CD4-positive, alpha-beta T cell treated with Interleukin-6 at 100 ng/mL for 8 hours (primary cell): ENCODE measurements at places on chromosomes 3 and 15.
A peak's percentile ranks its signal among the peaks of the same experiment; 100 is the strongest.

GRCh38 chr3:16309558-16309957 is 44.5 kb downstream of the OXNAD1 start:
- DNase-seq, result peak; percentile 83

DNA sequence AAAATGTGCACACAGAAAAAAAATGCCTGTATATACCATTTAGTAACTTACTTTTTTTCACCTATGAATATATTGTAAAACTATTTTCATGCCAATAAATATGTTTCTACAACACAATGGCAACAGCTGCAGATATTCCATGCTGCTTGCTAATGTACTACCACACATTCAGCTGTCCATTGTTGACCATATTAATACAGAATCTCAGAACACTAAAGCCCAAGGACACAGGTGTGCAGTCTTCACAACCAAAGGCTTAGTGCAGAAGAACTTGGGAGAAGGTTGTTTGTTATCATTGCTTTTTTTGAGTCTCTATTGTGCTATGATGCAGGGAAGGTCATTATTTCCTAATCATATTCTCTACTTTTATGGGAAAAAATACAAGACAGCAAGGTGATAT is 79.6 kb downstream of the DIPK2A start:
- DNase-seq, result no peak

DNA sequence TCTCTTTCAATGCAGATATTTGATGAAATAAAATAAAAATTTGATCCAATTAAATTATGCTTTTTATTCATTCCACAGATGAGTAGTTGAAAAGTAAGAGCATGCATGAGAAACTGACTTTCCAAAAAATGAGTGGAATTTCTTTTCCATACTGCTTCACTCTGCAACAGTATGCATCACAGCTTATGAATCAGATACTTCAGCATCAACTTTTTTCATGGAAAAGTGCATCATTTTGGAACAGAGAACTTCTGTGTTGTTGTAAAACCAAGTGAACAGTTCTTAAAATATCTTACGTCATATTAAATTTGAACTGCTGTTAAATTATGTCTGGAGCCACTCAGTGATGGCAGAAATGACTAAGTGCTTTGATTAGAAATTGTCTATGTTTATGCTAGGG is 16.7 kb upstream of the SLC7A14 start:
- DNase-seq, result no peak

GRCh38 chr3:29854821-29855220 is 574.0 kb downstream of the RBMS3 start:
- no peak for DNase-seq

- DNase-seq, result no peak
Measured at GRCh38 chr3:45553469-45553974, 41.0 kb upstream of the LIMD1 start.

GRCh38 chr3:159884661-159885402 is 103.8 kb upstream of the IL12A start:
- DNase-seq, result no peak

- DNase-seq, result no peak
Measured at GRCh38 chr3:86969500-86970189, 21.3 kb downstream of the VGLL3 start.

DNA sequence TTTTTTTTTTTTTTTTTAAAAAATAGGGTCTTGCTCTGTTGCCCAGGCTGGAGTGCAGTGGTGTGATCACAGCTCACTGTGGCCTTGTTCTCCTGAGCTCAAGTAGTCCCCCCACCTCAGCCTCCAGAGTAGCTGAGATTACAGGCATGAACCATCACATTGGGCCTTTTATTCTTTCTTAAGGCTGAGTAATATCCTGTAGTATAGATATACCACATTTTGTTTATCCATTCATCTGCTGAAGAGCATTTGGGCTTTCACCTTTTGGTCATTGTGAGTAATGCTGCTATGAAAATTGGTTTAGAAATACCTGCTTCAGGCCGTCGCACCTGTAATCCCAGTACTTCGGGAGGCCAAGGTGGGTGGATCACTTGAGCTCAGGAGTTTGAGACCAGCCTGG is 42.6 kb downstream of the PAQR5 start:
- no peak for DNase-seq

GRCh38 chr3:64802460-64802859 is 114.7 kb upstream of the ADAMTS9 start:
- DNase-seq, result no peak

GRCh38 chr3:123025642-123026521 is 1.7 kb downstream of the SEMA5B start:
- no peak for DNase-seq

GRCh38 chr15:64895285-64896065 is 16.2 kb upstream of the ANKDD1A start:
- DNase-seq, result peak; percentile 67

GRCh38 chr15:40744815-40745152 is 10.3 kb downstream of the RMDN3 start:
- no peak for DNase-seq

DNA sequence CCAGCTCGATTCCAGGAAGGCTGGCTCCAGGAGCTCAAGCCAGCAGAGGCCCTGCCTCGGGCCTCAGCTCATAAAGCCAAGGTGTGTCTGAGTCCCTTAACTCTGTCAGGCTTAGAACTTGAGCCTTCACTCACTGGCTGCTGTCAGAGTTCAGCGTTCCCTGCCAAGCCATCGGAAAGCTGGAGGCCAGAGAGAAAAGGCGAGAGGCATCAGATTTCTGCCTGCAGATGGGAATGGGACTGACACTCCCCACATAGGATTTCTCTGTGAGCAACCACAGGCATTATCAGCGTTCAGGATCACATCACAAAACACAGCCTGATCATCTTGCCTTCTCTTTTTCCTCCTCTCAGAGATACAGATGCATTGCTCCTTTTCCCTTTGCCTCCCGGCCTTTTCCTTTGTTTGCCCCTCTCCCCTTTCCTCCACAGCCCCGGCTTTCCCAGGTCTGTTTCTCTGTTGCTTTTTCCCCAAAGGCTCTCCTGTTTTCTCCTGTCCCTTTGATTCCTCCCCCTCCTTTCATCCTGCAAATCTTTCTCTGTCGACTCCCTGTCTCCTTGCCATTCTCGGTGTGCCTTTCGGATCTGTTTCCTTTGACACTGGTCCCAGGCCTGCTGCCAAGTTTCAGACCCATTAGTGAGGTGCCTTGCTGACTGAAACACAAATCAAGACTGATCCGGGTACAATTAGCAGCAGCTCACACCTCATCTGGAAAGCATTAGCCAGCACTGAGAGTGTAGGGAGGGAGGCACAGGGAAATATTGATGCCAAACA is 44.5 kb upstream of the BOC start:
- DNase-seq, result no peak

DNA sequence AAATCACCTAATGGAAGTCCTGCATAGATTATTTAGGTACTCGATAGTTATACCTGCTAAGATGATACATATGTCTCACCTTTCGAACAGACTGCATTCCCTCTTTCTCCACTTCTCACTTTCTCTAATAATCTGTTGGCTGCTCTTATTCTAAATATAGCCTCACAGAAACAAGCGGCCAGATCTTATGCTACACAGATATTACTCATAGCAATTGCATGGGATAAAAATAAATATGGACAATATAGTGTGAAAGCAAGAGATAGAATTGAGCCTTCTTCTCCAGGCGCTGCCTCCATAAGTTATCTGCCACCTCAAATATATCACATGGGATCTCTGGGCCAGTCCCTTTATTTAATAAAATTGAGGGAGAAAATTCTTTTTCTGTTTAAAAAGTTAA is 29.5 kb upstream of the TGFBR2 start:
- DNase-seq, result no peak

GRCh38 chr15:96606617-96607016 is 276.1 kb downstream of the NR2F2 start:
- no peak for DNase-seq

DNA sequence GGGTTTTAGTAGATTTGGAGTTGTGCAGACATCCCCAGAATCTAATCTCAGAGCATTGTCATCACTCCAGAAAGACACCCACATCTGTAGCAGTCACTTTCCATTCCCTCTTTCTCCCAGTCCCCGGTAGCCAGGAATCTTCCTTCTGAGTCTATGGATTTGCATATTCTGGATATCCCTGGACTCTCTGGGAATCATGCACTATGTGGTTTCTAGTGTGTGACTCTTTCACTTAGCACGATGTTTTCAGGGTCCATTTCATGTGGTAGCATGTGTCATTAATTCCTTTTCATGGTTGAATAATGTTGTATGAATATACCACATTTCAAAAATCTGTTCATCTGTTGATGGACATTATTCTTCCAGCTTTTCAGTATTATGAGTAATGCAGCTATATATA is 29.3 kb downstream of the FBLN2 start:
- no peak for DNase-seq

- DNase-seq, result no peak
Measured at GRCh38 chr3:138184994-138185393, 2.1 kb upstream of the ARMC8 start.

DNA sequence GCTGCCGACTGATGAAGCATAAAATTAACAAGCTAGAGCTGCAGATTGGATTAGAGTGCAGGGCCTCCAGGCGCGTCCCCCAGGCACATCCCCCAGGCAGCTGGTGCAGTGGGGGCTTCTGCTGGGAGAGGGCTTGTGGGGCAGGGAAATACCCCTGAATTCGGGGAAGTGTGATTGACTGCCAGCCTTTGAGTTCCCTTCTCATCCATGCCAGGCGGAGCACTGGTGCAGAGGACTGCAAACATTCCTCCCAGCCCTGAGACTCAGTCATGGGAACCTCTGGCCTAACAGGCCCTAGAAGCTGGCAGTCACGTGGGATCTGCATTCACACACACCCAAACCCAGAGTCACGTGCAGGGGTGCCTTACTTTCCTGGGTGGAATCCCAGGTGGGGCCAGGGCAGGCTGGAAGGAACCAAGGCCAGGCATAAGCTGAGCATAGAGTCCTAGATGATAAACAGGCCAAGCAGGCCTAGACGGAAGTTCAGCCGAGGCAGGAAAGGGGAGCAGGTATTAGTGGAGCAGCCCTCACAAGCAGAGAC is 46.2 kb upstream of the SEC22A start:
- no peak for DNase-seq

GRCh38 chr15:51227940-51228732 is 110.3 kb downstream of the CYP19A1 start:
- DNase-seq, result no peak

DNA sequence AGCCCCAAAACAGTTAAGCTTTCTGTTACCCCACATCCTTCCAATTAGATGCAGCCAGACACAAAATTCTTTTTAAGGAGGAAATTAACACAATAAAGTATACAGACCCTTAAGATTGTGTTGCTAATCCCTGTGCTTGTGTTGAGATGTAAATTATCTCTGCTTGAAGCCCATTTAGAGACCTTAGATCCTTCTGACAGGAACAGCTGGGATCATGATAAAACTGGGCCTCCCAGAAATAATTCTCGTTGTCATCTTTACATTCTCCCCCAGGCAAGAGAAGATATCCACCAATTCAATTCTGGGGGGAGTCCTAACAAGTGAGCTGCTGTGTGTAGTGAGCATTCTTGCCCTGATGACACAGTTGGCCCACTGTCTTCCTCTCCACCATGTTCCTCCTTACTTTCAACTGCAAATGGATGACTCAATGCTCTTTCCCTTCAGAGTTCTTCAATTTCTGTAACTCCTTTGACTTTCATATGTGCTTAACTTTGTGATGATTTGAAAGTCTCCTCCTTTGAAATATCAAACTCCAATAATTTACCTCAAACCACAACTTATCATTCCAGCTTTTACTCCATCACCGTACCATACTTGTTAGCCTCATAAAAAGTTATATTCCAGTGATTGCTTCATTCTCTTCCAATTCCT is 186.6 kb downstream of the RAP2B start:
- DNase-seq, result no peak

- DNase-seq, result no peak
Measured at GRCh38 chr3:180184816-180185215, 148.1 kb upstream of the PEX5L start.

DNA sequence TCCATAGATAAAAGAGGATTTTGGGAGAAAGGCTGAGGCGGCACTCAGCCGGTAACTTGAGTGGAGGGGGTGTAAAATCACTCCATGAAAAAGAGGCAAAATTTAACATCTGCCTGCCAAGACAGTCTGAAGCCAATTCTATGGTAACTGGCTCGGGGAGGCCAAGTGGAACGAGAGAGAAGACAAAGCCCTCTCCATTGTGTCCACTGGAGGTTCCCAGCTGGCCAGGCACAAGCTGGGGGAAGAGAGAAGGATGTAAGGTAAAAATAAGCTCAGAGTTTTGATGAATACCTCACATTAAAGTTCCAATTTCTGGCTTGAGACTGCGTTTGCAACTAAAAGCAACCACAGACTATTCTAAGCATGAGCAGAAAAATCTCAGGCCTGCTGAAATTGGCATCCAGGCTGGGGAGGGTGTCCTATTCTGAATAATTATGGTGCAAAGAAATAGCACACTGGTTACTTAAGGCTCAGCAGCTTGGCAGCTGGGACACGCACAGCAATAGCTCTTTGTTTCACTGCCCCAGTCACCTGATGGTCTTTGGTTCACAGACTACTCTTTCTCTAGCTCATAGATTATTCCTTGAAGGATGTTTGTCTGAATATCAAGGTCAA is 48.8 kb downstream of the CHRD start:
- no peak for DNase-seq

DNA sequence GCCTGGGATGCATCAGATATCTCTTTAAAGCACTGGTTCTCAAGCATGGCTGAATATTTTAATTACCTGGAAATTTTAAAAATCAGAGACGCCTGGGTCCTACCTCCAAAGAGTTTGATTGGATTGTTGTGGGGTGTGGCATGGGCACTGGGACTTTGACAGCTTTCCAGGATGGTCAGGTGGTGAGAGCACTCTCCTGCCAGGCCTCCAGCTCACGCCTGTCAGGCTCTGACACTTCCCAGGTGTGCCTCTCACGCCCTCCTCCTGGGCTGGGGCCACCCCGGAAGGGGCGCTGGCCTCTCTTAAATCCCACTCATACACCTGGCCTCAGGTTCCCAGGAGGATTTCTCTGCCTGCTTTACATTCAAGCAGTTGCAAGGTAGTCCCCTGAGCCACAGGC is 48.5 kb downstream of the AMOTL2 start:
- no peak for DNase-seq

- no peak for DNase-seq
Measured at GRCh38 chr15:89009080-89009479, 79.2 kb upstream of the ABHD2 start.

DNA sequence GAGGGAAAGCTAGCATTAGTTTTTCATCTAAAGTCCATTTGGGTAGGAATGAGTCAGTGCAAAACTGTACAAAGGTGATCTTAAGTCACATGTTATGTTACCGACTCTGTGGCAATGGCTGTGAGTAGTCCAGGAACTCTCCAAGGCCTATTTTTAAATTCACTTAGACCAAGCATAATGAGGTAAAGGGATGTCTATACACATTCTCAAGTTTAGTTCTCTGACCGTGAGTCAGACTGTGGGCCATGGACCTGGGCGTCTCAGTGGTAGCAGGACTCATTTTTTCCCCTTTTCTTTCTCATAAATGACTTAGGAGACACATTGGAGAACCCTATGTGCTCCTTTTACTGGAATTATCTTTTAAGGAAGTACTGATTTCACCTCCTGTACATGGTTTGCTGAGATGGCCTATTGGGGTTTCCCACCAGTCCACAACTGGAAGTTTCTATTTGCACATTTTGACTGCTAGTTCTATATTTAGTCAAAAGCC is 488.7 kb upstream of the TPRG1 start:
- no peak for DNase-seq
